NCI-H187 (cell line): ENCODE measurements at places on chromosomes 1 and 21.

DNA sequence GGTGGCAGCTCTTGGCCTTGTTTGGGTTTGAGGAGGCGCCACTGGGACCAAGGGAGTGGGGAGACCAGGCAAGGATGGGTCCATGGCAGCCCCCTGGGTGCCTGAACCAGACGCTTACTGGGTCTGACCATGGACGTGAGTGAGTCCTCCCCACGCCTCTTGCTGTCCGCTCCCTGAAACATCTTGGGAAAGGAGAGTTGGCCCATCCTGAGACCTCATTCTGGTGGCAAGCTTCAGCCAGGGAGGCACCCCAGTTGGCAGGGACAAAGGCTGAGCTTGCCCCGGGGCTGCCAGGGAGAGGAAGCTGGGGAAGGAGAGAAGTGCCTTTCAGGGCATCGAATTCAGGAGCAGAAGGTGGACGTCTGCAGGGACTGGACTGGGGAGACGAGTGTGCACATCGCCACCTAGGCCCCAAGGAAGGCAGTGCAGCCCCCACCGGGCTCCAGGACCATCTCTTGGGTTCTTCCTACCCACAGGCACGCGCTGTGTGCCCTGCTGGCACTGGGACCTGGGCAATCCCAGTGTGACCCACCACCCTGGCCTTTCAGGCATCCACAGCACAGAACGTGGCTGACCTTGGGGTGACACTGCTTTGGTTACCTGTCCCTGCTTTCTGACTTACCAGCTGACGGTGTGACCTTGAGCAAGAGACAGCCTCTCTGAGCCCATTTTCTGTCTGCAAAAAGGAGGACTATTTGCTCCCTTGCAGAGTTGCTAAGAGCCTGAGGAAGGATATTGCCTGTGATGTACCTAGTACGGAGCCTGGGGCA, 132.9 kb upstream of the WNT4 start:
- DNase-seq: peak; percentile 8

DNA sequence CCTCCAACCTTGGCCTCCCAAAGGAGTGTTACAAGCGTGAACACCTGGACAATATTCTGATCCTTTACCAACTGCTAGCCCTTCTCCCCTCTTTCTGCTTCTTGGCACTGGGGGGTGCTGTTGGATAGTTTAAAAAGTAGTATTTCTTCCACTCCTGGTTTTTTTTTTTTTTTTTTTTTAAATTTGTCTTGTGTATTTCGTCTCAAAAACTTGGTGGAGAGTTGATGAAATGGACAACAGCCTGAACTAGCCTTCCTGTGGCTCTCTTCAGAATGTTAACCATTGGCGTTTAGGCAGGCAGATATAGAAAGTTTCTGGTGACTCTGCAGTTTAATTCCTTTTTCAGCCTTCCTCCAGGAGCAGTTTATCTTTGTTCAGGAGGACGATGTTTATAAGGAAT, 69.7 kb upstream of the USP24 start:
- no peak for DNase-seq

GRCh38 chr1:71640116-71640515, 559.3 kb upstream of the ZRANB2 start:
- no peak for DNase-seq

- no peak for DNase-seq
These were observed 97.1 kb upstream of the DAB1 start for GRCh38 chr1:57520743-57521515.

DNA sequence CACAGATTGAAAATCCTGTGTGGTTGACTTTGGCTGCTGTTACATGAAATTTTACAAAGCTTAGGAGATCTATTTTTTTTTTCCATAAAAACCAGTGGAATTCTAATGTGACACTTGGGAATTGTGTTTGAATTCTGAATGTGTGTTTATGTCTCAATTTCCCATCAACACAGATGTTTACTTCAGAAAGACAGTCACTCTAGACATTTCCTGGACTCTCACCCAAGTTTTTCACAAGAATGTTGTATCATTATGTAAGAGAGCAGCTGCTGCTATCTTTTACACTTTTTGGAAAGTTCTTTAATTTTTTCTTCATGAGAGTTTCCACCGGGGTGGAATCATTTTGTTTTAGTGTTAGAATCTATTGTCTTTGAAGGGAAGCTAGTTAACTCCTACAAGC, 210.1 kb downstream of the GIPC2 start:
- DNase-seq: no peak

DNA sequence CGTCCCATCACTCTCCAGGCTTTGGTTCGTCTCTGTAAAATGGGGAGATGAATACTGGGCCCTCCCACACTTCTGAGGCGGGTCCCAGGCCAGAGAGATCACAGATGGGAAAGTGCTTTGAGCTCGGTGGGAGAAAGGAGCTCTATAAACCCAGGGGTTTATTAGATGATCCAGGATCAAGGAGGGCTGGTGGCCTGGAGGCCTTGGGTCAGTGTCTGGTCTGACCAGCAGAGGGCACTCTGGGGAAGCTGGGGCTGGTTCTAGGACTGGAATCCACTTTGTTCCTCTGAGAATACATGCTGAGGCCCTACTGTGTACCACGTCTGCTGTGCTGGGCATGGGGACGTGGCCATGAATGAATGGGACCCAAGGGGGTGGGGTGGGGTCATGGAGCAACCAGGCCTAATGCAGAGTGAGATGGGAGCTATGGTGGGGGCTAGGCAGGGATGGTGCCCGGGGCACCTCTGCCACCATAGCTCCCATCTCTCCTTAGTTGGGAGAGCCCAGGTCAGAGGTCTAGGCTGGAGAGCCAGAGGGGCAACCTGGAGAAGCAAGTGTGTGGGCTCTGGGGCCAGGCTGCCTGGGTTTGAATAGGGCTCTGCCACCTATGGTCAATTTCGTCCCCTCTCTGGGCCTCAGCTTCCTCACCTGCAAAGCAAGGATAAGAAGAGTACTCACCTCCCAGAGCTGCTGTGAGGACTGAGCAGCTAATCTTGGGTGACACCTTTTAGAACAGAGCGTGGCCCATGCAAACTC, 9.0 kb upstream of the FAM131C start:
- no peak for DNase-seq
